ENCODE measurements at places on chromosomes 2 and 18. TPM values are rescaled to one million over a fixed set of nuclear protein-coding genes. Genes with fewer than 3 reads are reported as not detected.

The SH3RF3 gene
- 1.5 TPM for total RNA-seq

The GPAT2 gene
- total RNA-seq, result 0.31 TPM

- DNase-seq, result no peak
These were observed 101.1 kb downstream of the TRIB2 start for GRCh38 chr2:12817870-12818269.

GRCh38 chr2:120463996-120464395, 118.1 kb downstream of the INHBB start:
- DNase-seq, result no peak

DNA sequence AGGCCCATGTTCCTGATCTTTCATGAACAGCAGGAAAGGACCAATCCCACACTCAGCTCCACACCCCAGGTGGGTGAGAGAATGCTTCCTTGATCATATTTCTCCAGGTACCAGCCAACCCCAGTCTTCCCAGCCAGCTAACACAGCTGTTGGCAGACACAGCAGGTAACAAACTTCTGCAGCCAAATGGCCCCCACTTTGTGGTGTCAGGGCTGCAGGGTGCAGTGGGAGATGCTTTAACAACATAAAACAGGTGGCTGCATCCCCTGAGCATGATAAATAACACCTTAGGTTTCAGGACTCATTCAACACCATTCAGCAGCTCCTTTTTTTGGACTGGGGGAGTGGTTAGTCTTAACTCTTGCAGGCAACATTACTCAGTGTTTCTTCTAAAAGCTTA, 76.7 kb upstream of the ACAA2 start:
- no peak for DNase-seq

- DNase-seq, result no peak
These were observed 13.5 kb downstream of the INPP4A start for GRCh38 chr2:98458207-98458606.

DNA sequence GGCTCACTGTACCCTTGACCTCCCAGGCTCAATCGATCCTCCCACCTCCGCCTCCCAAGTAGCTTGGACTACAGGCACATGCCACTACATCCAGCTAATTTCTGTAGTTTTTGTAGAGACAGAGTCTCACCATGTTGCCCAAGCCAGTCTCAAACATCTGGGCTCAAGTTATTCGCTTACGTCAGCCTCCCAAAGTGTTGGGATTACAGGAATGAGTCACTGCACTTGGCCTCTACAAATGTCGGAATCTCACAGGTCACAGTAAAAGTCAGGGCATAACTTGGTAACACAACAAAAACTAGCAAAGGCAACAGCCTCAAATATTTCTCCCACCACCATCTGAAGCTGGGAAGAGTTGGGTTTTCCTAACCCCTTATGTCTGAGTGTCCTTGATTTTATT, 25.3 kb downstream of the SCG2 start:
- DNase-seq, result no peak

GRCh38 chr2:80105015-80105640, 199.4 kb downstream of the LRRTM1 start:
- no peak for DNase-seq

- no peak for DNase-seq
These were observed 41.0 kb downstream of the HNRNPLL start for GRCh38 chr2:38561691-38562090.

DNA sequence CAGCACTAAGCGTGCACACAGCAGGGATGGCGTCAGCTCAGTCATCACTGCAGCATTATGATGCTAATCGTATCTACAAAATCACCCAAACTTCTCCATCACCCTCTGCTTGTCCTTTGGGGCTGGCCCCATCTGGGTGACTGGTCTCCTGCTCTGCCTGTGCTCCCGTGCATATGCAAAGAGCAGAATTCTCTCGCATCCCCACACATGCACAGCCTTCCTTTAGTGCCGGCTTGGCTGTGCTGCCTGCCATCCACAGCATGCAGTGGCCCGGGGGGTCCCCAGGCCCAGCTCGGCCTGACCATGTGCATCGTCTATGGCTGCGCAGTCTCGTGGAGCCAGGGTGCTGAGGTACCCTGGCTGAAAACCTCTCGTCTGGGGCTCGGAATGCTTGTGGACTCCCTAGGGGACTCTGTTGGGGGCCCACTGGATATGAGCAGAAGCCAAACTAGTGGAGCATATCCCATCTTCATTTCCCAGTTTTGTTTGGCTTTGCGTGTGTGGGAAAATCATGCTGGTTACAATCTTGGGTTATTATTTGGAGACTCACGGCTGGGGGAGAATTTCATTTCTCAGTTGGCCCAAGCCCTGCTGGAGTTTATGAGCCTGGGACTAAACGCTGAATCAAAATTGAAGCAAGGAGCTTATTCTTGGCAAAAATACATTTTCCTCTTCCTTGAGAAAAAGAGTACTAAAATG, 70.9 kb upstream of the HS6ST1 start:
- no peak for DNase-seq

GRCh38 chr2:241071677-241072111, 30.4 kb downstream of the MTERF4 start:
- DNase-seq, result no peak

DNA sequence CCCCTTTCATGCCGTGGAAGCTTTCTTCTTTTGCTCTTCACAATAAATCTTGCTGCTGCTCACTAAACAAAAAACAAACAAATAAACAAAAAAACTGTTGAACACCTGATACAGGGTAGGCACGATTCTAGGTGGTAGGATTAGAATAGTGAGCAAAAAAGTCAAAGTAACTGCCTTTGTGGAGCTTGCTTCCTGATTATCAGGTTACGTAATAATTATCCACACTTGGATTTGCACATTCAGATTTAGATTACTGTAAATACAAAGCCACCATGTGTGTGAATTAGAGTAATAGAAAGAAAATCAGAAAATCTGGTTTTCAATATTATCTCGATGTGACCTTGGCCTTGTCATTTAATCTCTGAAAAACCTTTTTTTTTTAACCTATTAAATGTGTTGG, 307.1 kb downstream of the NRXN1 start:
- DNase-seq, result no peak

DNA sequence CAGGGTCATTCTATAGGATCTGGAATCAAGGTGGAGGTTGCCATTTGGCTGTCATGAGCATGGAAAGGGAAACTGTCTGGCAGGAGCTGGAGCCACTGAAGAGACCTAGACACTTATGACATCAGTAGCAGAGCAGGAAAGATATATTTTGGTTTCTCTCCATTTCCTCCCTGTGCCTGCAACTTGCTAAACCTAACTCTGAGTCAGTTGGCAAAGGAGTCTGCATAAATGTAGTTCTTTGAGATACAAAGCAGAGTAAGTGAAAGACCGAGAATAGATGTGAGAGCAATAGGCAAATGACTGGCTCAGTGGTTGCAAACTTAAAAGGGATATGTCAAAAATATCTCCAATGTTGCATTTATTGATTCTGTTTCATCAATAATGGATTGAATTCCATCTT, 757.7 kb downstream of the KCNJ3 start:
- no peak for DNase-seq

DNA sequence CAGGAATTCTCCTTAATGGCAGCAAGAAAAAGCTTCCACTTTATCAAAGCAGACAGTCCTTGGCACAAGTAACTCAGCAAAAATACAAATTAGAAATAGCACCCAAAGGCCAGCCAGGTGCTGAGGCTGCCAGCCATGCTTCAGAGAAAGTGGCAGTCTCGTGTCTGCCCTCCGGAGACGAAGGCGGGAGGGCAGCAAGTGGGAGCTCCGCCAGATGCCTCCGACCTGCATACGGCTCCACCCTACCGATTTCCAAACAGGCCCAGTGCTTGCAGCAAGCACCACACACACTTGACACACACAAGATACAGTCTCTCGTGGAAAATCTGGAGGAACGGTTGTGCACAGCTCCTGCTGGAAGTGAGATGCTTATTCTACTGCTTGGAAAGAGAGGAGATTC, 134.9 kb upstream of the REV1 start:
- no peak for DNase-seq

DNA sequence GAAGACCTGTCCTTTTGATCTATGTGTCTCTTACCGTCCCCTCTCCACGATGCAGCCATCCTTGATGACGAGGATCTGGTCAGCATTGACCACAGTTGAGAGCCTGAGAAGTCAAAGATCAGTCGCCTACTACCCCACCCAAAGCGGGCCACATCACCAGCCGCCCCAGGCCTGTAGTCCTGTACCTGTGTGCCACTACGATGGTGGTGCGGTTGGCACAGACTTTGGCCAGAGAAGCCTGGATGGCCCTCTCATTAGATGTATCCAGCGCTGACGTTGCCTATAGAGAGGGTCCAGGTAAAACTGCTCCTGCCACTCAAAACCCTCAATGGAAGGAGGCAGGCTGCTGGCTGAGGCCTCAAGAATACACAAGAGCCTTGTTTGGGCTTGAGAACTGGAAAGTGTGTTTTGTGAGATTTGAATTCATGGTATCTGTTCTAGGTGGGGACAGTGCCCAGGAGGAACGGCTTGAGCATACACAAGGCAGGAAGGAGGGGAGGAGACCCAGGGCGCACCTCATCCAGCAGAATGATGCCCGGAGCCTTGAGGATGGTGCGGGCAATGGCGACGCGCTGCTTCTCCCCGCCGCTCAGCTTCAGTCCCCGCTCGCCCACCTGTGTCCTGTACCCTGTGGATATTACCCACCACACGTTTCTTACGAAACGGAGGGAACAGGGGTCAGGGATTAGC, 3.8 kb downstream of the ZFAND2B start:
- DNase-seq, result no peak

DNA sequence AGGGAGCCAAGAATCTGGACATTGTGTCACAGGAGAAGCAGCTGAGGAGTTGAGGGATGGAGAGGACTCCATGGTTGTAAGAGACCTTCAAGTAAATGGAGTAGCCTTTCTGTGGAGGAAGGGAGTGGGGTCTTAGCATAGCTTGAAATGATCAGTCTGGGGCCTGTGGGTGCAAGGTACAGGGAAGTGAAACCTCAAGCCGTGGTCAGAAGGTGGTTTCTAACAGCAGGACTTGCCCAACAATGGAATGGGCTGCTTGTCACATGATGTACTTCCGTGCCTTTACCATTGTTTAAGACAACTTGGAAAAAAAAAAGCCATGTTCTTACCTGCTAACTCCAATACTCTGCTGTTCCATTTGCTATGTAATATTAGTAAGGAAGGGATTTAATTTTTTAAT, 140.7 kb downstream of the LDLRAD4 start:
- DNase-seq, result no peak

All from pancreas (tissue), 10 donors.